ENCODE measurements at places on chromosomes 3 and 15.

GRCh38 chr15:63576441-63576840, 20.7 kb upstream of the FBXL22 start:
- no peak for DNase-seq

GRCh38 chr3:40043444-40043755, 234.0 kb downstream of the MYRIP start:
- DNase-seq = no peak

GRCh38 chr3:49158103-49158709, 7.9 kb downstream of the CCDC71 start:
- no peak for DNase-seq

DNA sequence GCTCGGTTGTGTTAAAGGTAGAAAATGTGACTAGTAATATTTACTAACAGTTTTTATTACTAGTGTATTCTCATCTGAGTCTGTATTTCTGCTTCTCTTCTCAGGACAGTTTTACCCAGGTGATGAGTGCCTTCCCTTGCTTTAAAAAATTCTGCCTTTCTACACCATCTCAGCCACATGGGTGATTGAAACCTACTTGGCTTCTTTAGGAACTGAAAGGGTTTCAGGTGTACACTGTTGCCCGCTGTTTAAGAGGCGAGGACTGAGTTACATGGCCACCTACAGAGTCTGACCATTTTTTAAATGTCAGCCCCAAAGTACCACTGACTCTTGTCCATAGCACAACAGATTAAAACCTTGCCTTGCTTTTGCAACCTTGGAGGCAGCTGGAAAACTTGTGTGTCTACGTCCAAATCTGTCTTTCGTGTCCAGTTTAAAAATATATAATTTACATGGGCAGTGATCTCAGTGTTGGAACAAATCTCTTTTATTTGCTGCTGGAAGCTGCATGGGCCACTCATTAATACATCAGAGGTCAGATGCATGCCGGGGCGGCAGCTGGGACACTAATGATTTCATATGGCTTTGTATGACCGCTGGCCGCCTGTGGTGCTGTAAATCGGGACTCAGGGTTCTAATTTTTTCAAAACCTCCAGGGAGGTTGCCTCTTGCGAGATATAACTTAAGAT, 44.6 kb downstream of the TRIM71 start:
- no peak for DNase-seq

DNA sequence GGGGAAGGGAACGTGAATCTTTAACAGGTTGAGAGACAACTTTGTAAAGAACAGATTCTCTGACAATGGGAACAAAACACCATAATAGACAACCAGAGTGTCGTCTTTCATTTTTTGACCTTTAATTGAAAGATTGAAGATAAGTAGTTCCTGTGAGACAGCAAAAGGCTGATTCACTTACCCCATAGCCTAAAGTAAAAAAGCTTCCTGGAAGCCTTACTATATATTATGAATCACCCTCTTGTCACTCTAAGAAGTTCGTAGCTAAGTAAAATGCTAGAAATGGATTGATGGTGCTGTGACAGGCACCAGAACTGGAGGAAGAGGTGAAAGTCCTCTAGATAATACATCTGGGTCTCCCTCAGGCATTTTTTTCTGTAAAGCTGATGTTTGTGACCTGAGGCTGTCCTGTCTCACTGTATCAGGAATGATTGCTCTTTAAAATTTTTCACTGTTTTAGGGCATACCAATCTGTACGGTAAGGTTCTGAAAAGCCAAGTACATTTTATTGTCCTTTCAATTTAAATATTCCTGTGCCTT, 824.6 kb upstream of the SEMA6D start:
- no peak for DNase-seq

- no peak for DNase-seq
Measured at GRCh38 chr3:16322189-16322588, 57.2 kb downstream of the OXNAD1 start.

DNA sequence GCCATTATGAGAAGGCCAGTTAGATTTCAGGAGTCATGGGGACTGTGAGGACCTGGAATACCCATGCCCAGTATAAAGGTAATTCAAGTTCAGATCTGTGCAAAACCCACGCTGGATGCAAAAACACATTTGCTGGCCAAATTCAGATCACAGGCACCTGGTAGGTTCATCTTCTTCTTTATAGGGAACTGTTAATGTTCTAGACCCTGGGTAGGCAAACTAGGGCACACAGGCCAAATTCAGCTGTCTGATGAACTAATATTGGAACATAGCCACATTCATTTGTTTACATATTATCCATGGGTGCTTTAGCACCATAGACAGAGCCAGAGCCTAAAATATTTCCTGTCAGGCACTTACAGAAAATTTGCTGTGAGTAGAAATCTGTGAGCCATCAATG, 241.4 kb downstream of the PTPRG start:
- DNase-seq = no peak

- no peak for DNase-seq
Measured at GRCh38 chr15:29142129-29142747, 127.4 kb downstream of the NSMCE3 start.

GRCh38 chr15:98689431-98689861, 41.1 kb downstream of the IGF1R start:
- no peak for DNase-seq

DNA sequence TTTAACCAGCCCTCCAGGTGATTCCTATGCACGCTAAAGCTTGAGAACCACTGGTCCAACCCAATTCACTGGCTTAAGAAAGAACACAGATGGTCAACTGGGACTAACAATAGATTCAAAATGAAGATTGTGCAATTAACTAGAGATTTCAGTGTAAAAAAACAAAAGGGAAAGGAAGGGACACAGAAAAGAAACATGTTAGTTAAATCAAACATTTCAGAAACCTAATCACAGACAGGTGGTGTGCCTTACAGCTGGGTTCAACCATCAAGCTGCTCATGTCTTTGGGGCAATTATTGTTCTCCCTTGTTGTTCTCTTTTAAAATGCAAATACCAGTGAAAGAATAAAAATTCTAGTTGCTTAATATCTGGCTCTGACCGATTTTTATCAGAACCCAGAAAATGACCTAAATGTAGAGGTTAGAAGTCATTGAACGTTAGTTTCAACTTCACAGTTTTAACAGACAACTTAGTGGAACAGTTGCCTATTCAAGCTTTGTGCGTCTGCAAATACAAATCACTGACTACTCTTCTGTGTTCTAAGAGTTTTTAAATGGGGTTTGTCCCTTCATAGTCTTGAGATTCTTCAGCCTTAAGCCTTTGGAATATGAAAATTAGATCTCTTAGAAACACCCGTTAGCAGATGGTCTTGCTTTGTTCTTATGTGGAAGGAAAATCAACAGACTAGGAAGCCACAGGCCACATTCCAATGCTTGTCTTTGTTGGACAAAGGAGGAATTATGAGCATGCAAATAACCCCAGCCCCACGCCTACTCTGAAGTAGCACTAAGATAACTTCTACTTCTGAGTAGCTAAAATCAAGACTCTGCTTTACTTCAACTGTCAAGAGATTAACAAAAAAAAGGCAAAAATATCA, 223.4 kb downstream of the ATP8B4 start:
- no peak for DNase-seq

- no peak for DNase-seq
Measured at GRCh38 chr3:37603722-37604121, 258.0 kb upstream of the CTDSPL start.

DNA sequence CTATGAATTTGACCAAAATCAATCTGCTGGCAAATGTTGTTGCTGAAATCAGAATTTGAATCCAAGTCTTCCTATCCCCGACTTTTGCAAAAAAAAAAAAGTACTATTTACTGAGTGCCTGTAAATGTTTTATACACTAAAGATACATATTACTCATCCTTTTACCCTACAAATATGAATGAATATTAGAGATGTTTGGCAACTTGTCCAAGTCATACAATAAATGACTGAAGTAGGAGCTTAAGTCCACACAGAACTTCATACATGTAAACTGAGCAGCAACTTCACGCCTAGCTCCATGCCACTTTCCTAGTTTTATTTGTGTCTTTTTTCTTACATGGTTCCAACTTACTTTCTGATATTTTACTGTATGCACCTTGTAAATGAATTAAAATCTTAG, 39.2 kb downstream of the PHC3 start:
- DNase-seq = no peak

GRCh38 chr3:109563149-109563548, 225.8 kb upstream of the DPPA4 start:
- no peak for DNase-seq

GRCh38 chr3:10510086-10510742, 4.8 kb upstream of the ATP2B2 start:
- no peak for DNase-seq

- no peak for DNase-seq
Measured at GRCh38 chr3:159169828-159170227, 368.0 kb downstream of the MFSD1 start.

DNA sequence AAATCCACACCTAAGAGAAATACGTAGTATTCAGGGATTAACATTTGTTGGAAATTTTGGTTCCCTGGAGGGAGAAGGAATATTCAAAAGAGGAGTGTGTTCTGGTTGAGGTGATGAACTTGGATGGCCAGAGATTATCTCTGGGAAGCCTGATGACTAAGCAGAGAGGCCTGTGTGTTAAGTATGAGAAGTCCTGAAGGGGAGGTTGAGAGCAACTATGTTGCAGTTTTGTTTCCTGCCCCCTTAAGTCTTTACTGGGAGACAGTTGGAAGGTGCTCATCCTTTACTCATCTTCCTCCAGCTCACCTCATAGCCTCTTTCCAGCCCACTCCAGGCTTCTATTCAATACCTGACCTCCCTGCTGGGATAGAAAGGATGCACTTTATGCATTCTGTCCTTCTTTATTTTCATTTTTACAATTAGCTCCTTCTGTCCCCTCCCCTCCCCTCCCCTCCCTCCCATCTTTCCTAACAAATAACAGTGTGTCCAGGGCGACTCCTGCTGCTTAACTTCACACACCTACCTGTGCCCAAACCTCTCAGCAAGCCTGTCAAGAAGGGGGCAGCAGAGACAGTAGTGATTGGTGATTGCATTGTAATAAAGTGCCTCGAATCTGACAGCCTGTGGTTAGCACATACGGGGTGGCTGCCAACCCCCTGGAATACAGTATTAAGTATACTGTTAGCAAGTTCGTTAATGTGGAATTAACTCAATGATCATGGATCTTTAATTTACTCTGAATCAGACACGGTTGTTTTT, 11.9 kb downstream of the RAP2B start:
- no peak for DNase-seq

DNA sequence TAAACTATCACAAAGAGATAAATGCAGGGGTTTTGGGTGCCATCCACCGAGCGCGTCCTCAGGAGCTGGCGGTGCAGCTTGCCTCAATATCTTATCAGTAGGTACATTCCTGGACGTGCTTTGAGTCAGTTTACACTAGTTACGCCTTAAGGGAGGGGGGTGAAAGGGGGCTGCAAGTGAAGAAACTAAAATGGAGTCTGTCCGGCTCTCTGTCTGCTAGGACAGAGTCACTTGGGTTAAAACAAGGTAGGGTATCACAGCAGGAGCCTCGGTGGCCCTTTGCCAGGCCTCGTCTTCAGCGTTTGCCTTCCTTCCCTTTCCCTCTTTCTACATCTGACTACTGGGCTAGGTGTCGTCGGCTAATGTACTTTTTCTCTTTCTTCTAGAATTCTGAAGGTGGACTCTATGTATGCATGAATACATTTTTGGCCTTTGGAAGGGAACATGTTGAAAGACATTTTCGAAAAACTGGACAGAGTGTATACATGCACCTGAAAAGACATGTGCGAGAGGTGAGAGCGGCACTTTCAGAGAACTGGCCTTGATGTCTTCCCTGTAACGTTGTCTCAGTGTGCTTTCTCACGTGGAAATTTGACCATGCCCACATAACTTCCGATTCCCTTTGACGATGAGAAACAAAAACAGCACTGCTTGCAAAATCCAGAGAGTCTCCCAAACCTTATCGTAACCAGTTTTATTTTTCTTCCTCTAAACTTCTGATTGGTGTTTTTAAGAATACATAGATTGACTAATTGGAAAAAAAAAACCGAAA, 28.8 kb downstream of the USP13 start:
- no peak for DNase-seq

DNA sequence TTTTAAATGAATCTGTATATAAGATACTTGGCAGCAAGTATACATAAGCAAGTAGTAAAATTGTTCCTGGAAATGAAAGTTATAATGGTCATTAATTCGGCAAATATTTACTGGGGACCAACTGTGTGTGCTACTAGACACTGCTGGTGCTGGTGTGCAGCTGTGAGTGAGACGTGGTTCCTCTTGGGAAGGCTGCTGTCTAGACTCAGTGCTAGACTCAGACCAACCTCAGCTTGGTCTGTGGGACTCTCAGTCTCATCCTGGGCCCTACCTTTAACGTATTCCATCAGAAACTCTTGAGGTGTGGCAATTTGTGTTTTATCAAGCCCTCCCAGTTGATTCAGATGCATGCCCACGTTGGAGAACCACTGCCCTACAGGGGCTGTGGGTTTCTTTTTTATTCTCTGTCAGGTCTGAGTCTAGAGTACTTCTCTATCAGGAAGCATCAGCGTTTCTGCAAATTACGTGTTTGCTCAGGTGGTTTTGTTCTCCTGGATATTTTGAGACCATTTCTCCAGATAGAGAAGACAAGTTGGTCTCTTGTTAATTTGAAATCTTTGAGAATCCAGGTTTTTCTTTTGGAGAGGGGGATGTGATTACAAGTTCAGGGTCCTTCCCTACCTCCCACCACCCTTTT, 6.8 kb downstream of the TLNRD1 start:
- DNase-seq = no peak

- DNase-seq = no peak
Measured at GRCh38 chr3:29156086-29156715, 124.7 kb upstream of the RBMS3 start.

DNA sequence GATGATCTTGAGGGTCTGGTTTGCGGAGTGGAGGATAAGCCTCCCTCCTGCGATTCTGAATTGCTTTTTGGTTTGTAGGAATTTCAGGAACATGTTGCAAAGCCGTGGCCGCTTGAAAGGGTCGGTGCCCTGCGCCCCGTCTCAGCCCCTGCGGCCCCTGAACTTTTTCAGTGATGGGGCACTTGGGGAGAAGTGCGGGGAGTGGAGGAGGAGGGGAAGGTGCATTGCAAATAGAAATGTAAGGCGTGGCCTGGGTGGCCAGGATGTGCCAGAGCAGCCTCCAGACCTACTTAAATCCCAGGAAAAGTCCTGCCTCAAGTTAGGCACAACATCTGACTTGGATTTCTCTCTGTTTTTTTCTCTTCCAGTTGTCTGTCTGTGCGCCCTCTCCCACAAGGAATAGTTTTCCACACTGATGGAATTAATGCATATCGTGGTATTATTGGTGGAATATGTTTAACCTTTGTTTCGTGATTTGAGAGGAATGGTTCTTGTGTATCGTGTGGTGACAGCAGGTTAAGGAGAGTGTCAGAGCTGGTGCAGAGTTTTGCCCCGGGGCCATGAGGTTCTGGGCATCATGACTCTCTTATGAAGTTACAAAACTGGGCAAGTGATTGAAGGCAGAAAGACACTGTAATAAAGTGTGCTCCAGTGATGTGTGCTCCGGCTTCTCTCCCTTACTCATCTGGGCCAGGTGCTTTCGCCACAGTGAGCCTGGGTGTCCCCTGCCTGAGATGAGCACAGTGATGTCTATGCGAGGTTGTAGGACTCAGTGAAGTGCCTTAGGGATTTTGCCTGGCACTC, 153.8 kb downstream of the PGPEP1L start:
- DNase-seq = no peak

- no peak for DNase-seq
Measured at GRCh38 chr3:23495507-23495906, 292.4 kb downstream of the UBE2E2 start.

GRCh38 chr3:157532529-157533297, 29.5 kb upstream of the VEPH1 start:
- no peak for DNase-seq

- DNase-seq = no peak
Measured at GRCh38 chr3:102123590-102124190, 274.4 kb downstream of the NFKBIZ start.

GRCh38 chr15:48447657-48448056, 116.4 kb downstream of the DUT start:
- DNase-seq = no peak
